ENCODE measurements at places on chromosomes 2 and 18. TPM values are rescaled to one million over a fixed set of nuclear protein-coding genes. Genes with fewer than 3 reads are reported as not detected.

The ACTG2 gene
- 0.23 TPM for total RNA-seq

The CYP27C1 gene
- total RNA-seq: 5.7 TPM

The BMP10 gene
- not detected for total RNA-seq

The ATOH8 gene
- 3.8 TPM for total RNA-seq

The PLEKHH2 gene
- total RNA-seq: 15.0 TPM

The MARCO gene
- 0.26 TPM for total RNA-seq

DNA sequence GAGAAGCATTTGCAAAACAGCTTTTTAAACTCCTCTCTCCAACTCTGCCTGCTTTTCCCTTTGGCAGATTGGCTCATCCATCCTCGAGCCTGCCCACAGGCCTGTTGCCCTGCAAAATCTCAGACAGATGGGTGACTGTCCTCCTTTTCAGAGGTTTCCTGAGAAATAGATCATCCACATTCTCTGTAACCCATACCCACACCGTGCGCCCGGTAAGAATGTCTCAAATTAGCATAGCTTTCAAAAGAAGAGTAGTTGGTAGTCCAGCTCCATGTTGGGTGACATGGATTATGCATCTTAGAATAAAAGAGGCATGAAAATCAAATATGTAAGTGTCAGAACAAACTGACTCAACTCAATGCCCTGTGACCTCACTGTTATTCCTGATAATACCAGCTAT is 457.9 kb downstream of the TSN start:
- H3K4me3 ChIP-seq: no peak overlapping the region
- H3K27ac ChIP-seq: no peak overlapping the region
- no peaks in the 10 kb centered on the region for H3K4me1 ChIP-seq
- no peaks in the 10 kb centered on the region for H3K27me3 ChIP-seq

DNA sequence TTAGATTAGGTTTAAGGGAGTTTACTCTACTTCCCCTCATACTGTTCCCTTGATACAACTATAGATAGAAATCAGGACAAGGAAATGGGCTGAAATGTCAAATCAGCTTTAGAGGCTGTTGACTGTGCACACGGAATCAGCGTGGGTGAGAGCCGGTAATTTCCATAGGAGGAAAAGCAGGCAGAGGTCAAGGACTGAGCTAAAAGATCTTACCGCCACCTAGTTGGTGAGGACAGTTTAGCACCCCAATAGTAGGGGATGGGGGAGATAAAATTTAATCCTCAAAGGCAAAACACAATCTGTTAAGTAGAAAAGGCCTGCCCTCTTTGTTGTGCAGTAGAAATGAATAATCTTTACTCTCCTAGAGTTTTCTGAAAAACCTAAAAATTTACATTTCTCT is 1154.5 kb upstream of the CHAC2 start:
- H3K36me3 ChIP-seq: no peaks in the 10 kb centered on the region
- no peak overlapping the region for H3K27ac ChIP-seq
- H3K4me3 ChIP-seq: no peak overlapping the region
- no peaks in the 10 kb centered on the region for H3K27me3 ChIP-seq
- DNase-seq: no peak

DNA sequence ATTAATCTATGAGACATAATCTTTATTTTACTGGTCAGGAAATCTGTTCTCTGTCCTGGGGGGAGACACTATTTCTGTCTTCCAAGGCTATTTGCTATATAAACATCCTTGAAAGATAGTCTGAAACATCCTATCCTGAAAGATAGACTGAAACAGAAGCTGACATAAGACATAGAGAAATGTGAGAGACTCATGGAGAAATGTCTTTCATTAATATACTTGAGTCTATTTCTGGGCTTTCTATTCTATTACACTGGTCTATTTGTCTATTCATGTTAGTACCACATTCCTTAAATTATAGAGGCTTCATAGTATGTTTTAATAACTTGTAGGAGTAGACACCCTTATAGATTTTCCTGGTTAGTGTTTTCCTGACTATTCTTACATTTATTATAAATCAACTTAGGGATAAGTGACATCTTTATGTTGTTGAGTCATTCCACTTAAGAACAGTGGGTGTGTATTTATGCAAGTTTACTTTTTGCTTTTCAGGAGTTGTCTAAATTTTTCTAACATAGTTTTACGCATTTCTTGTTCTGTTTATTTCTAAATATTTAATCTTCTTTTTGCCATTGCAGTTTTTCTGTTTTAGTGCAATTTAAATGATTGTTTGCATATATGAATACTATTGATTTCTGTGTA is 244.9 kb upstream of the ZSWIM2 start:
- no peaks in the 10 kb centered on the region for H3K4me1 ChIP-seq
- no peak overlapping the region for H3K4me3 ChIP-seq
- DNase-seq: no peak
- no peak overlapping the region for H3K27ac ChIP-seq
- no peaks in the 10 kb centered on the region for H3K36me3 ChIP-seq

- no peaks in the 10 kb centered on the region for H3K27me3 ChIP-seq
- DNase-seq: no peak
- H3K4me3 ChIP-seq: no peak overlapping the region
- no peaks in the 10 kb centered on the region for H3K4me1 ChIP-seq
- H3K27ac ChIP-seq: no peak overlapping the region
- no peaks in the 10 kb centered on the region for H3K36me3 ChIP-seq
These were observed 95.9 kb upstream of the IL1R2 start for GRCh38 chr2:101895819-101896322.

DNA sequence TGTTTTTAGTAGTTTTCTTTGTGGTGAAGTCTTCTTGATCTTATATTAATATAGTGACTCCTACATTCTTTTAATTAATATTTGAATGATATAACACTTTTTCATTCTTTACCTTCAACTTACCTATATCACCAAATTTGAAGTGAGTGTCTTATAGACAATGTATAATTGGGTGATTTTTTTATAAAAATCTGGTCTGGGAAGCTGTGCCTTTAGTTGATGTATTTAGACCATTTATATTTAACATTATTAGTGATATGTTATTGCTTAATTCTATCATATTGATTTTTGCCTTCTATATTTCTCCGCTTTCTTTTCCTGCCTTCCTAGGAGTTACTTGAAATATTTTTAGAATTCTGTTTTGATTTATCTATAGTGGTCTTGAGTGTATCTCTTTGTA is 16.4 kb downstream of the TMEM182 start:
- no peak overlapping the region for H3K27ac ChIP-seq
- no peak overlapping the region for H3K4me3 ChIP-seq
- no peaks in the 10 kb centered on the region for H3K36me3 ChIP-seq
- no peaks in the 10 kb centered on the region for H3K4me1 ChIP-seq

DNA sequence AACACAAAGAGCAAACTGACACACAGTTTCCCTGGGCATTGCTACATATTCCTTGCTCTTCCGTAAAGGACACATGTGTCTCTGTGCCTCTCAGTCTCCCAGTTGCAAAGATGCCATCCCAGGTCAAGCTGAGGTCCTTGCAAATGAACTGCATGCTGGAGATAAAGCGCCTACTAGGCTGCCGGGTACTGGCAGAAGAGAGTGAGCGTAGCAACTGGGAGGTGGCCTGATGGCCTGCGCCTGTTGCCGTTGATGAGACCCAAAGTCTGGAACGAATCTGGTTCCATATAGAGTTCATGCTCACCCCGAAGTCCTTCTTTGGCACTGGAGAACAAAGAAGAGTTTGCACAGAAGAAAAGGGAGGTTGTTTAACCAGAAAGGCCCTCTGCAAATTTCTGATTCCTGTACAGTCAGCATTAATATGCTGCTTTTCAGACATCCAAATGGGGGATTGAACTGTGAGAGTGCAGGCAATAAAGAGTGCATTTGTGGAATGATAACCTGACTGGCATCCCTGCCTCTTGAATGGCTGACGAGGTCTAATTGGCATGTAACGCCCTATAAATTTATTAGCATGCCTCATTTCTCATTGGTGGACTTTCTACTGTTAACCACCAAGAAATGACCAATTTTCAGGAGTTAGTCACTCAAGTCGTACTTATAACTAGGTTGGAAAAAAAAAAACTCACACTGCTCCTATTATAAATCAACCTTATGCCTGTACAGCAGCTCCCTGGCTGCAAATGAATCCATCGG is 78.7 kb downstream of the GBX2 start:
- H3K4me1 ChIP-seq: no peaks in the 10 kb centered on the region
- no peak overlapping the region for H3K4me3 ChIP-seq
- no peak overlapping the region for H3K27ac ChIP-seq
- H3K36me3 ChIP-seq: no peaks in the 10 kb centered on the region
- no peak for DNase-seq

DNA sequence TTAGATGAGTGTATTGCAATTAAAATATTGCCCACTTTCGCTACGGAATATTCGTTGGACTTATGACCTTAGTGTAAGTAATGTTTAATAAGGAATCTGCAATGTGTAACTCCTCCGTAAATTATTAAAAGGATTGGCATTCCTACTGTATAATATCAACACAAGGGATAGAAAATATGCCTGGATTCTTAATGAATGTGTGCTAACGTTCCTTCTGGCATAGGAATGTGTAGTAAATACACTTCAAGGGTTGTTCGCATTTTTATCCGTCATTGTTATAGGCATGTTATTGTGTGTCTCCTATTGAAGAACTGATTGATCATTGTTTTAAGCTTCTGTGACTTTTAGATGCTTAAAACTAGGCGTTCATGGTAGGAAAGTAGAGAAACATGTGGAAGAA is 134.5 kb downstream of the NEDD4L start:
- H3K4me1 ChIP-seq: peaks cover 33% of the 10 kb centered on the region
- H3K4me3 ChIP-seq: no peak overlapping the region
- no peak overlapping the region for H3K27ac ChIP-seq
- DNase-seq: no peak
- no peaks in the 10 kb centered on the region for H3K36me3 ChIP-seq
- H3K27me3 ChIP-seq: no peaks in the 10 kb centered on the region

GRCh38 chr2:190451561-190452176 is 43.5 kb downstream of the MFSD6 start:
- DNase-seq: no peak
- H3K36me3 ChIP-seq: no peaks in the 10 kb centered on the region
- H3K4me3 ChIP-seq: no peak overlapping the region
- no peaks in the 10 kb centered on the region for H3K27me3 ChIP-seq

DNA sequence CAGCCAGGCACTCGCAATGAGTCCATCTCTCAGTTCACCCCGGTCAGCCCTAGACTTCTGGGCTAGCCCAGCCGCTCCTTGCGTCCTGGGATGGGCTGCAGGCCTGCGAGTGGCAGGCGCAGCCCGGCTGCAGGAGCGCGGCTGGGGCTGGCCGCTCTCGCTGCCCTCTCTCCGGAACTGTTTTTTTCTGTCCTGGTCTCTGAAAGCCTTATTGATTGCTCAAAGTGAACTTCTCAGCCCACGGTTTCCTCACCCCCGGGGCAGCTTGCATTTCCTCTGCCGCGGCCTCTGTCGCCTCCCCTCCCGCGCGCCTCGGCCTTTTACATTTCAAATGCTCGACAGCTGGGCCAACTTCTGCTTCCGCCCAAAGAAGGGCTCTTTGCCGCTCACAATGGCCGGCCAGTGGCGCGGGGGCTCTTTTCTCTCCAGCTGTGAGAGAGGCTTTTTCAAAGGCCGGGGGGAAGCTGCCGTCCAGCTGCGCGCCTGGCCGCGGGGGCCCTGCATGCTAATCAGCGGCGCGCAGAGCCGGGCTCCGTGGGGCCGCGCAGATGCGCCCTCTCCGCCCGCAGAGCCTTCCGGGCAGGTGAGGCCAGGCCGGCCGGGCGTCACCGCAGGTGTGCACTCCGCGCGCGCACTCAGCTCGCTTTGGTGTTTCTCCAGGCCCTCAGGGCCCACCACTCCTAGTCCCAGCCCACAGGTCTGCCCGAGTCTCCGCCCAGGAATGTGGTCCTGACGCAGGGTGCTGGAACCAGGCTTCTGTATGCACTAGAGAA is 513.8 kb downstream of the RNF144A start:
- peaks cover 3% of the 10 kb centered on the region for H3K27me3 ChIP-seq
- H3K27ac ChIP-seq: no peak overlapping the region
- H3K4me3 ChIP-seq: no peak overlapping the region
- DNase-seq: no peak
- no peaks in the 10 kb centered on the region for H3K36me3 ChIP-seq

GRCh38 chr18:24778810-24779418 is 318.5 kb downstream of the HRH4 start:
- H3K27ac ChIP-seq: no peak overlapping the region
- H3K4me3 ChIP-seq: no peak overlapping the region
- DNase-seq: no peak
- no peaks in the 10 kb centered on the region for H3K27me3 ChIP-seq
- H3K4me1 ChIP-seq: no peaks in the 10 kb centered on the region
- no peaks in the 10 kb centered on the region for H3K36me3 ChIP-seq

DNA sequence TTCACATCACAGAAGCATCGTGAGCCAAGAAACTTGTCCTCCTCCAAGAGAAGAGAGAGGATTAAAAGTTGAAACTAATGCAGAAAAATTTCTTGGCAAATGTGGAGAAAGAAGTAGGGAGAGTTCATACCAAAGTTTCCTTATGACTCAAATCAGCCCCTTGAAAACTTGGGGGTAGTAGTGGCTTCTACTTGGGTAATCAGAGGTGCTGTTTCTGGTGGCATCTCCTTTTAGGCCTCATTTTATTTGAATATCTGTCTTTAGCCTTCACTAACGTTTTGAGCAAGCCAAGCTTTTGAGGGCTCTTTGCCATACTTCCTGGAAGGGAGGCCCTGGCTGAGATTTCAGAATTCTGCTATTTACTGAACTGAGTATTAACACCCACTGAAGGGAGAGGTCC is 515.3 kb upstream of the MEX3C start:
- H3K4me1 ChIP-seq: no peaks in the 10 kb centered on the region
- H3K27ac ChIP-seq: no peak overlapping the region
- no peak for DNase-seq

DNA sequence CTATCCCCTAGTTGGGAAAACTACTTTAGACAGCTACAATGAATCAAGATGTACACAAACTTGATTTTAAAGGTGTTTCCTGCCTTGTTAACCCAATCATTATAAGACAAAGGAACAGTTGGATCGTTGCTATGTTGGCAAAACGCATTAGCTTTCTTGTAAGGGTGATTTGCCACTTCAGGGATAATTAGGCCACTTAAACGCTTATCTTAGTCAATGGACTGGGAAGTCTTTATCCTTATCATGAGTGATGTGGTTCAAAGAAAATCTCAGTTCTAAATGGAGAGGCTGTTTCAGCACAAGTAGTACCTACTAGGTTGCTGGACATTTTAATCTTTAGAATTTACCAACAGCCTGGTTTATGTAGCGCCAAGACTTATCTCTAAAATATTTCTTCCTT is 406.1 kb upstream of the MEX3C start:
- no peaks in the 10 kb centered on the region for H3K36me3 ChIP-seq
- H3K4me1 ChIP-seq: no peaks in the 10 kb centered on the region
- H3K27me3 ChIP-seq: no peaks in the 10 kb centered on the region
- H3K4me3 ChIP-seq: no peak overlapping the region
